HCT116 (cell line): ENCODE measurements at places on chromosomes 3 and 15.

DNA sequence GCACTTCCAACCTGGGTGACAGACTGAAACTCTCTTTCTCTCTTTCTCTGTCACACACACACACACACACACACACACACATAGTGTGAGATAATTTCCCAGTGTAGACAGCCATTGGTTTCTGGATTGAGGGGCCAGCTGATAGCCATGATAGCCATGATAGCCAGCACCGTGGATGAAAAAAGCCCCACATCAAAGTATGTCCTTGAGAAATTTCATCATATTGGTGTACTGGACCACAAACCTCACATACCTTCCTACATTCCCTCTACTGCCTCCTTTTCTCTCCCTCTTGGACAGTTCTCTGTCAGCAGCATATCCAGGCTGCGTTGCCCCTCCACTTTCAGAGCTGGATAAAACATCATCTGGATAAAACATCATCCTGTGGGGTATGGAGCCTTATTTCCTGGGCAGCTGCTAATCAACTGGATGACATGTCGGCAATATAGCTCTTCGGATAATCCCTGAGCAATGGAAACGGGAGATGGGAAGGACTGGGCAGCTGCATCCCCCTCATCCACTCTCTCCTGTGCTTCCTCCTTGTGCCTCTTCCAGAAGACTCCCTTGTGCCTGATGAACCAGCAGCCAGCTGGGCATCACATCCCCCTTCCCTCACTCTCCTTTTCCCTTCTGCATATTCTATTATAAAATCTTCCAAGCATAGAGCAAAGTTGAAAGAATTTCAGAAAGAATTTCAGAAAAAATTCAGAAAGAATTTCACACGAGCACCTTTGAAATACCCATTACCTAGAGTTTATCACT lies 39.3 kb downstream of the GRK7 start:
- no peak for DNase-seq

- DNase-seq, result no peak
Observed at GRCh38 chr3:64405211-64405835, 180.1 kb upstream of the PRICKLE2 start.

DNA sequence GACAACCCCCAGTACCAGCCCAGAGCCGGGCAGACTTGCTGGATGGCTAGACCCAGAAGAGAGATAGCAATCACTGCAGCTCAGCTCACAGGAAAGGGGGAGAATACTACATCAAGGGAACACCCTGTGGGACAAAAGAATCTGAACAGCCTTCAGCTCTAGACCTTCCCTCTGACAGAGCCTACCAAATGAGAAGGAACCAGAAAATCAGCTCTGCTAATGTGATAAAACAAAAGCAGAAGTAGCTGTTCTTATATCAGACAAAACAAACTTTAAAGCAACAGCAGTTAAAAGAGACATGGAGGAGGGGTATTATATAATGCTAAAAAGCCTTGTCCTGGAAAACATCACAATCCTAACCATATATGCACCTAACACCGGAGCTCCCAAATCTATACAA lies 283.3 kb downstream of the KLF13 start:
- no peak for DNase-seq

DNA sequence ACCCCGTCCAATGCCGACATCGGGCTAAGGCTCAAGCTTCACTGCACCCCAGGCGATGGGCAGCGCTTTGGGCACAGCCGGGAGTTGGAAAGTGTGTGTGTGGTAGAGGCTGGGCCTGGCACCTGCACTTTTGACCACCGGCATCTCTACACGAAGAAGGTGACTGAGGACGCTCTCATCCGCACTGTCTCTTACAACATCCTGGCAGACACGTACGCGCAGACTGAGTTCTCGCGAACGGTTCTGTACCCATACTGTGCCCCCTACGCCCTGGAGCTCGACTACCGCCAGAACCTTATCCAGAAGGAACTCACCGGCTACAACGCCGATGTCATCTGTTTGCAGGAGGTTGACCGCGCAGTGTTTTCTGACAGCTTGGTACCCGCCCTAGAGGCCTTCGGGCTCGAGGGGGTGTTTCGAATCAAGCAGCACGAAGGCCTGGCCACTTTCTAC lies 1.0 kb downstream of the PDE12 start:
- no peak for DNase-seq

GRCh38 chr15:88066636-88067330 lies 189.8 kb downstream of the NTRK3 start:
- DNase-seq, result no peak

GRCh38 chr3:23540600-23540999 lies 265.2 kb upstream of the UBE2E1 start:
- no peak for DNase-seq

- DNase-seq, result no peak
Observed at GRCh38 chr3:25781758-25782594, 1.3 kb downstream of the NGLY1 start.

DNA sequence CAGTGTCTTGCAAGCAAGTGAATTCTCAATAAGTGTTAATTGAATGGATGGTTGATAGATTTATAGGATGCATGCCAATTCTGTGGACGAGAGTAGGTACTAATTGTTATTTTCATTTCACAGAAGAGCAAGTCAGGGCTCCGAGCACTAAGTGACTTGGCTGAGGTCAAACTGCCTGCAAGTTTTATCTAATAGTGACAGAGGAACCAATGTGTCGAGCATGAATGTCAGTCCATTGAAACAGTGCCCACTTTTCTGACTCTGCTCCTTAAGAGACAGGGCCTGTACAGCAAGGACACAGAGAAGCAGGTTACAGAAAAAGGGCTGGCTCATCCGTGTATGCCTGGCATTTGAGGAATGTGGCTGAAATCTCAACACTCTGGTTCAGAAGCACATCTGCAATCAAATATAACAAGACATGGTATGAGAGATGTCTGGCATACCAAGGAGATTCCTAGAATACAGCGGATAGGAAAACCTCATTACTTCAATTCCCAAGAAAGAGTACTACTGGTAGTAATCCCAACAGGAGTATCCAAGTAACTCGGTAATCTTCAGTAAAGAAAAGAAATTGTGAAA lies 6.0 kb upstream of the B3GNT5 start:
- no peak for DNase-seq

- DNase-seq, result no peak
Observed at GRCh38 chr3:114584734-114585371, 291.0 kb downstream of the TIGIT start.

GRCh38 chr3:95424279-95424678 lies 1361.4 kb downstream of the NSUN3 start:
- DNase-seq, result no peak
